CD4-positive, CD25-positive, alpha-beta regulatory T cell (primary cell): ENCODE measurements at places on chromosomes 4 and X. TPM values are rescaled to one million over a fixed set of nuclear protein-coding genes. Genes with fewer than 3 reads are reported as not detected.

DNA sequence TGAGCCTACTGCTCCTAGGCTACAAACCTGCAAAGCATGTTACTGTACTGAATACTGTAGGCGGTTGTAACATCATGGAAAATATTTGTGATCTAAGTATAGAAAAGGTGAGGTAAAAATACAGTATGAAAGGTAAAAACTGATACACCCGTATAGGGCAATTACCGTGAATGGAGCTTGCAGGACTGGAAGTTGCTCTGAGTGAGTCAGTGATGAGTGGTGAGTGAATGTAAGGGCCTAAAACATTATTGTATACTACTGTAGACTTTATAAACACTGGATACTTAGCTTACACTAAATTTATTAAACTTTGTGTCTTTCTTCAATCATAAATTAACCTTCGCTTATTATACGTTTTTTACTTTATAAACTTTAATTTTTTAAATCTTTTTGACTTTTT, 3.7 kb downstream of the KIF4A start:
- no peak overlapping the region for H3K27ac ChIP-seq
- H3K36me3 ChIP-seq, result no peaks in the 10 kb centered on the region
- H3K4me1 ChIP-seq, result peaks cover 3% of the 10 kb centered on the region

DNA sequence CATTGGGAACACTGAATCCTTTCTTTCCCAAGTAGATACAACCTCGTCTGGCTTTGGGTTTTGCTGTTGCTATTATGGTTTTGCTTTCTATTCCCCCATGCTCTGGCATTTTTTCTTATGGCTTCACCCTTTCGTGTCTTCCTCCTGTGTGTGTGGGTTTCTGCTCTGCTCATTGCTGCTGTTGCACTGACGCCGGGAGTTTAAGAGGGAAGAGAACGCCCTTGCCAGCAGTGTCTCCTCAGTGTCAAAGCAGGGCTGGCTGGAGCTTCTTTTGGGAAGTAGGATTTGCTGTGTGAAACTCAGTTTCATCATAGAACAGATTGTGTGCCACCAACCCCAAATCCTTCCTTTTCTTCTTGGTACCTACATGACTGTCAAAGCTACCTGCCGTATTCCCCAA, 63.7 kb downstream of the CLDN22 start:
- H3K27ac ChIP-seq, result no peak overlapping the region
- DNase-seq, result no peak
- H3K36me3 ChIP-seq, result no peaks in the 10 kb centered on the region
- H3K4me1 ChIP-seq, result no peaks in the 10 kb centered on the region
- peaks cover 4% of the 10 kb centered on the region for H3K27me3 ChIP-seq

GRCh38 chr4:156830351-156830750, 141.2 kb downstream of the PDGFC start:
- H3K27ac ChIP-seq, result no peak overlapping the region
- no peaks in the 10 kb centered on the region for H3K36me3 ChIP-seq
- no peak for DNase-seq
- H3K4me1 ChIP-seq, result no peaks in the 10 kb centered on the region
- H3K27me3 ChIP-seq, result no peaks in the 10 kb centered on the region

DNA sequence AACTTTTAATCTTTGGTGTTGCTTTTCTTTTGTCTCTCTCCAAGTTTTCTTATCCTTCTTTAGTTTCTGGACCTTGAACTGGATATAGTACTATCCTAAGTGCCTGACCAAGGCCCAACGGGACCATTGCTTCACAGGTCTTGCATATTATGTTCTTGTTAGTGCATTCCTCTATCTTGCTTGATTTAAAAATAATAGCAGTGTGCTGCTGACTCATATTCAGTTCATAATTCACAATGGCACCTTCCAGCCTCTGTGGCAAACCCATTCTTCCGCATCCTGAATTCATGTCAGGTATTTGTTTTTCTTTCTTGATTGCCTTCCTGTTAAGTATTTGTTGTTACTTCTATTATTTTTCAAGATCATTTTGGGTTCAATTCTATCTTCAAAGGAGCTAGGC, 197.1 kb upstream of the GIMD1 start:
- no peaks in the 10 kb centered on the region for H3K27me3 ChIP-seq
- no peak overlapping the region for H3K4me3 ChIP-seq
- H3K36me3 ChIP-seq, result no peaks in the 10 kb centered on the region

DNA sequence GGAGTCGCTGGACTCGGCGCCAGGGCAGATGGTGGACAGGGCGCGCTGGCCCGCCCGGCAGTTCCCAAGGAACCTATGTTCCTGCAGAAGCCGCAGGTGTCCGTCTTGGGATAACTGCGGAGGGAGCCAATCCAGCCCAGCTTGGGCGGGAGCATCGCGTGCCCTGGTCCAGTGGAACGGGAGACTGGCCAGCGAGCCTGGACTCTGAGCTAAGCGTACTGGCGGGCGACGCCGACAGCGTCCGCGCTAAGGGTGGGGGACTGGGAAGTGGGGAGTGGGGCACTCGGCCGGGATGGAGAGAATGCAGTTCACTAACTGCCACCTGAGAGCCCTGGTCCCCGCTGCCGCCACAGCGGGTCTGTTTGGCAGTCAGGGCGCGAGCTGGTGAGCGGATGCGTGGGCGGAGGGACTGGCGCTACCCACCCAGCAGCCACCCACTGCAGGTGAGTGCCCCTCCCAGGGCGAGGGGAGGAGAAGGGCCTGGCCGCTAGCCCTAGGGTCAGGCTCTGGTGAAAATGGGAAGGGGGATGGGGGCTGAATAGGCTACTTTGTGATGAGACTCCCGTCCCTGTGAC, 1.3 kb upstream of the MAMLD1 start:
- peak overlapping the region; percentile 59 for H3K4me3 ChIP-seq
- H3K4me1 ChIP-seq, result peaks cover 36% of the 10 kb centered on the region
- no peak for DNase-seq
- no peaks in the 10 kb centered on the region for H3K36me3 ChIP-seq

- H3K27me3 ChIP-seq, result peaks cover 3% of the 10 kb centered on the region
- no peak overlapping the region for H3K4me3 ChIP-seq
- no peaks in the 10 kb centered on the region for H3K36me3 ChIP-seq
- no peaks in the 10 kb centered on the region for H3K4me1 ChIP-seq
- no peak overlapping the region for H3K27ac ChIP-seq
- DNase-seq, result no peak
Measured at GRCh38 chr4:147548256-147548655, 67.4 kb downstream of the EDNRA start.

DNA sequence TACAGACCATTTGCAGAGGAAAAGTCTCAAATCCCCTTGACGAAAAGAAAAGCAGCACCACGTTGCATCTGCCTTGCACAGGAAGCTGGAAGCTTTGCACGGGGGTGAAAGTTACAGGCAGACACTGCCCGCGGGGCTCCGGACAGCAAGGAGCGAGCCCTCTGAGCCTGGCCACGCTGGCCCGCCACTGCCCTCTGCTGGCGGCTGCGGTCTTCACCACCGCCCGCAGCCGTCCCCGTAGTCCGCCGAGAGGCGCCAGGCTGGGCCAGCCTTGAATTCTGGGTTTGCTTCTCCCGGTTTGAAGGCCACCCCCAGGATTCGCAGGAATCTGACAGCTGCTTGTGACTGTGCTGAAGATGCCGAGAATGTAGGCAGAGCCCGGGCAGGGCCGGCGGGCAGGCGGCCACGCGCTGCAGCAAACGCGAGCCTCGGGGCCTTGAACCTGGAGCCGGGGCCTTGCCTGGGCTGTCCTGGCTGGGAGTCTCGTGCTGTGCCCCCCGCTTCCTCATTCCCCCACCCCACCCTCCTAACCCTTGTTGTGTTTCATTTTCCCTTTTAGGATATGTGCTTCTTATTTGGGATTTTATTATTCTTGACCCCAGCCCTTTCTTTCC, 49.2 kb downstream of the ENPP6 start:
- H3K36me3 ChIP-seq, result no peaks in the 10 kb centered on the region
- no peak overlapping the region for H3K27ac ChIP-seq
- peaks cover 6% of the 10 kb centered on the region for H3K4me1 ChIP-seq
- peak; percentile 9 for DNase-seq

GRCh38 chrX:151920530-151920929, 7.8 kb downstream of the MAGEA4 start:
- no peak overlapping the region for H3K4me3 ChIP-seq
- H3K27ac ChIP-seq, result no peak overlapping the region
- DNase-seq, result no peak
- H3K4me1 ChIP-seq, result no peaks in the 10 kb centered on the region

DNA sequence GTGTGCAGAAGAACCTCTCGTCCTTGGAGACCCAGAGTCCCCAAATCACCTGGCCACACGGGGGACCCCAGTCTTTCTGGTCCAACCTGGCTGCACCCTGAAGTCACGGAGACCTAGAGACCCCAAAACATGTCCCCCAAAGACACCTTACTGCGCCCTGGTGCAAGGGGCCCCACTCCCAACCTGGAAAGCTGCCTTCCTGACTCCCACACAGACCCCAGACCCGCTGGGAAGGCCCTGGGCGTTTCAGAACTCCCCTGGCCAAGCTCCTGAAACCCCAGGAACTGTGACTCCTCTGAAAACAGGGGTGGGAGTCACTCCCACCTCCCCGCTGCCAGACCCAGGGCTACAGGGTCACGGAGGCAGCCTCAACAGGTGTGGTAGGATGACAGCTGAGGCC, 12.7 kb upstream of the SHOX start:
- no peak overlapping the region for H3K4me3 ChIP-seq
- H3K36me3 ChIP-seq, result no peaks in the 10 kb centered on the region
- no peaks in the 10 kb centered on the region for H3K27me3 ChIP-seq
- no peaks in the 10 kb centered on the region for H3K4me1 ChIP-seq

- peaks cover 67% of the 10 kb centered on the region for H3K36me3 ChIP-seq
- no peak for DNase-seq
- no peaks in the 10 kb centered on the region for H3K4me1 ChIP-seq
- H3K27ac ChIP-seq, result no peak overlapping the region
Measured at GRCh38 chr4:25770847-25771246, 91.9 kb downstream of the SEL1L3 start.

- H3K4me3 ChIP-seq, result no peak overlapping the region
- DNase-seq, result no peak
- no peaks in the 10 kb centered on the region for H3K36me3 ChIP-seq
Measured at GRCh38 chr4:54226404-54227255, 2.5 kb upstream of the PDGFRA start.

DNA sequence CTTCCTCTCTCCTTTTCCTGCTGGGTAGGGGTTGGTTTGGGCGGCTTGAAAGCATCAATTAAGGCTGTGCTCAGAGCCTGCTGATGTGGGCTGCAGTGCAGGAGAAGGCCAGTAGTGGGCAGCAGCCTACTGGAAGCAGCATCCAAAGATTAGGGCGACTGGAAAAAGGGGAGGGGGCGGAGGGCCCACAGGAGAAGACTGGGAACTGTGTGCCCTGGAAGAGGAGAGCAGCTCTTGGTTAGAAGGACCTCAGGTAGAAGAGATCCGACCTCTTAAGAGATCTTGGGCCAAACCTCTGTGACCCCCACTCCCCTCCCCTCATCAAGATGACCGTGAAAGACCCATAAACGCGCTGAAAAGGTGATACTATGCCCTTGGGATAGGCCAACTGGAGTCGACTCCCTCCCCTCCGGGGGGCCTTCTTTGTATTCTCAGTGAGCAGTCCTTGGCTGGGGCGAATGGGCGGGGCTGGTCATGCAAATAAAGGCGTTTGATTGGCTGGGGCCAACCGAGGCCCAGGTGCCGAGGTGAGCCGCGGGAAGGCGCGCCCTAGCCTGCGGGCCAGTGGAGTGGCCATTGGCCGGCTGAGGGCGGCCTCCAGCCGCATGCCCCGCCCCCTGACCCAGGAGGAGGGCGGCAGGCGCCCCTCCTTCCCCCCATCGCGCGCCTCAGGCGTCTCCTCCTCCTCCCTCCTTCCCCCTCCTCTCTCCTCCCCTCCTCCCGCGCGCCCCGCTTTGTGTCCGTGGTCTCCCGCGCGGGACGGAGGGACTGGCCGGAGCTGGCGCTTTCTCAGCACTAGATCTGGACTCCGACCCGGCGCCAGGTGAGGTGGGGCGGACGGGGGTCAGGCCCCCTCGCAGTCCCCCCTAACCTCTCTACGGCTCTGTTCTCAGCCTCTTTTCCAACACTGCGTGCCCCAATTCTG, 10.1 kb downstream of the DLG3 start:
- peaks cover 4% of the 10 kb centered on the region for H3K36me3 ChIP-seq
- peak overlapping the region; percentile 74 for H3K27ac ChIP-seq
- peaks cover 21% of the 10 kb centered on the region for H3K4me1 ChIP-seq
- DNase-seq, result peak; percentile 68

GRCh38 chr4:56475917-56476316, 8.5 kb downstream of the SRP72 start:
- H3K27me3 ChIP-seq, result no peaks in the 10 kb centered on the region
- no peaks in the 10 kb centered on the region for H3K4me1 ChIP-seq
- H3K4me3 ChIP-seq, result no peak overlapping the region
- DNase-seq, result no peak

DNA sequence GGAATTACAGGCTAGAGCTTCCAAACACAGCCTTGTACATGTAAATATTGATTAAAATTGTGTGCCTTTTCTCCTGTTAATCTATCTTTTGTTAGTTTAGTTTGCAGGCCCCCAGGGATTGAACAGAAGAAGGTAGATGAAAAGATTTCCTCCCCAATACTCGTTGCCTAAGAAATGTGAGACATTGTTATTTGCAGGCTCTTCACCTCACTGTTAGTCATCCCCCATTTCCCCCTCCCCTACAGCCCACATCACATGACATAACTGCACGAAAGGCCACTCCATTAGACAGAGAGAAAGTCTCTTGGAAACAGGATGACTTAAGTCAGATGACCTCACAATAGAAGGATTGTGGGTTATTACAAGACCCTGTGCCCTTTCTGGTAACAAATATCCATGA, 13.3 kb upstream of the MID1 start:
- H3K36me3 ChIP-seq, result no peaks in the 10 kb centered on the region
- no peak overlapping the region for H3K4me3 ChIP-seq
- H3K4me1 ChIP-seq, result no peaks in the 10 kb centered on the region
- no peak for DNase-seq
- H3K27ac ChIP-seq, result no peak overlapping the region
- H3K27me3 ChIP-seq, result no peaks in the 10 kb centered on the region

- no peaks in the 10 kb centered on the region for H3K4me1 ChIP-seq
- H3K27ac ChIP-seq, result no peak overlapping the region
- H3K4me3 ChIP-seq, result no peak overlapping the region
- no peaks in the 10 kb centered on the region for H3K36me3 ChIP-seq
- H3K27me3 ChIP-seq, result no peaks in the 10 kb centered on the region
- no peak for DNase-seq
Measured at GRCh38 chr4:138275216-138275615, 33.1 kb upstream of the SLC7A11 start.

Gene CT45A3
- polyA plus RNA-seq, result not detected

Gene KLHL15
- 2.2 TPM for polyA plus RNA-seq

Gene ADH1C
- polyA plus RNA-seq, result not detected

Gene PIN4
- 26.6 TPM for polyA plus RNA-seq

Gene SLC25A31
- polyA plus RNA-seq, result not detected

Gene ARMCX4
- not detected for polyA plus RNA-seq

Gene MGAT4D
- polyA plus RNA-seq, result not detected
